ENCODE measurements at places on chromosomes 16 and 17. TPM values are rescaled to one million over a fixed set of nuclear protein-coding genes. Genes with fewer than 3 reads are reported as not detected.

Gene PHOSPHO1
- total RNA-seq = 0.33 TPM

Gene KRTAP1-1
- not detected for total RNA-seq

Gene KRT28
- not detected for total RNA-seq

Gene ITGAD
- total RNA-seq = not detected

Gene HSPB9
- not detected for total RNA-seq

Gene HS3ST3B1
- 11.5 TPM for total RNA-seq

Gene CAVIN1
- 703 TPM for total RNA-seq

Gene TSPAN10
- total RNA-seq = 2.6 TPM

Gene CD300A
- not detected for total RNA-seq

Gene WSCD1
- 0.15 TPM for total RNA-seq

Gene FBXO39
- 0.15 TPM for total RNA-seq

Gene DRC3
- total RNA-seq = 0.83 TPM

Gene ITGB4
- 0.50 TPM for total RNA-seq

Gene NAGS
- 3.5 TPM for total RNA-seq

Gene SPATA22
- 1.2 TPM for total RNA-seq

Gene LGALS9B
- not detected for total RNA-seq

Gene RAB11FIP4
- 1.2 TPM for total RNA-seq

Gene SLC13A2
- not detected for total RNA-seq

Gene ANKRD40CL
- total RNA-seq = not detected

Gene SCN4A
- 0.15 TPM for total RNA-seq

Gene TNK1
- 0.73 TPM for total RNA-seq

Gene TBL3
- 56.6 TPM for total RNA-seq

Gene BCL6B
- total RNA-seq = 0.33 TPM

Gene ITGA2B
- 0.15 TPM for total RNA-seq

Gene CTRB1
- not detected for total RNA-seq

Gene TEDC2
- total RNA-seq = 1.5 TPM

Gene TMIGD1
- not detected for total RNA-seq

Gene MNT
- total RNA-seq = 10.8 TPM

Gene RHBDL1
- 9.4 TPM for total RNA-seq

Gene ABCA6
- 37.1 TPM for total RNA-seq

Gene POLR3E
- 35.2 TPM for total RNA-seq

Gene HCRT
- total RNA-seq = not detected

Gene ITGAL
- not detected for total RNA-seq

Gene PMFBP1
- total RNA-seq = 0.29 TPM

Gene SRCAP
- 26.8 TPM for total RNA-seq

Gene NXPH3
- 0.15 TPM for total RNA-seq

Gene EIF1
- 236 TPM for total RNA-seq

Gene C1QL1
- 0.99 TPM for total RNA-seq

Gene KRT24
- not detected for total RNA-seq

Gene SLC2A4
- 0.44 TPM for total RNA-seq

Gene SULT1A4
- total RNA-seq = 4.9 TPM

Data from smooth muscle cell of trachea (primary cell).